ENCODE measurements at places on chromosomes 7 and 10. TPM values are rescaled to one million over a fixed set of nuclear protein-coding genes. Genes with fewer than 3 reads are reported as not detected.

The CDC14C gene
- 0.91 TPM for total RNA-seq

The ANKRD2 gene
- total RNA-seq = 13.9 TPM

- DNase-seq = no peak
Measured at GRCh38 chr7:157009170-157009777, 1.2 kb downstream of the MNX1 start.

GRCh38 chr10:5402798-5403197, 1.8 kb downstream of the TUBAL3 start:
- no peak for DNase-seq

- DNase-seq = no peak
Measured at GRCh38 chr10:14773551-14774213, 1.0 kb downstream of the FAM107B start.

GRCh38 chr10:68559841-68560185, 324 bp upstream of the TET1 start:
- no peak for DNase-seq
